ENCODE measurements at places on chromosomes 7 and 10. TPM values are rescaled to one million over a fixed set of nuclear protein-coding genes. Genes with fewer than 3 reads are reported as not detected.

DNA sequence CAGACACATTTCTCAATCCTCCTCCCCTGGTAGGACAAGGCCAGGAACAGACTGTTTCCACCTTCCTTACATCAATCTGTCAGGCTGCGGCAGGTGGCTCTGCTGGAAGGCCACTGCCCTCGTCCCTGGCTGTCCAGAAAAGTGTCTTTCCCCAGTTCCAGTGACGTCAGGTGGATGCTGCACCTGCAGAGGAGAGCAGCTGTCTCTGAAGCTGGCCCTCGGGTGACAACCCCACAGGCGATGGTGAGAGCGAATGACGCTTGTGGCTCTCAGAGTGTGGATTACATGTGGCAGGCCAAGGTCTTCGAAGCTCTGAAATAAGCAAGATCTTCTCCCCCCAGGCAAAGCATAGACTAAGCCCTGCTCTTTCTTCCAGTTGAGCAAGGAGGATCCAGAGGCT, 146.9 kb upstream of the RET start:
- H3K4me3 ChIP-seq = no peak overlapping the region
- peaks cover 25% of the 10 kb centered on the region for H3K27me3 ChIP-seq
- DNase-seq = no peak
- no peaks in the 10 kb centered on the region for H3K36me3 ChIP-seq
- peaks cover 6% of the 10 kb centered on the region for H3K4me1 ChIP-seq

The LRRC61 gene
- 24.7 TPM for total RNA-seq

The DOCK1 gene
- not detected for total RNA-seq

DNA sequence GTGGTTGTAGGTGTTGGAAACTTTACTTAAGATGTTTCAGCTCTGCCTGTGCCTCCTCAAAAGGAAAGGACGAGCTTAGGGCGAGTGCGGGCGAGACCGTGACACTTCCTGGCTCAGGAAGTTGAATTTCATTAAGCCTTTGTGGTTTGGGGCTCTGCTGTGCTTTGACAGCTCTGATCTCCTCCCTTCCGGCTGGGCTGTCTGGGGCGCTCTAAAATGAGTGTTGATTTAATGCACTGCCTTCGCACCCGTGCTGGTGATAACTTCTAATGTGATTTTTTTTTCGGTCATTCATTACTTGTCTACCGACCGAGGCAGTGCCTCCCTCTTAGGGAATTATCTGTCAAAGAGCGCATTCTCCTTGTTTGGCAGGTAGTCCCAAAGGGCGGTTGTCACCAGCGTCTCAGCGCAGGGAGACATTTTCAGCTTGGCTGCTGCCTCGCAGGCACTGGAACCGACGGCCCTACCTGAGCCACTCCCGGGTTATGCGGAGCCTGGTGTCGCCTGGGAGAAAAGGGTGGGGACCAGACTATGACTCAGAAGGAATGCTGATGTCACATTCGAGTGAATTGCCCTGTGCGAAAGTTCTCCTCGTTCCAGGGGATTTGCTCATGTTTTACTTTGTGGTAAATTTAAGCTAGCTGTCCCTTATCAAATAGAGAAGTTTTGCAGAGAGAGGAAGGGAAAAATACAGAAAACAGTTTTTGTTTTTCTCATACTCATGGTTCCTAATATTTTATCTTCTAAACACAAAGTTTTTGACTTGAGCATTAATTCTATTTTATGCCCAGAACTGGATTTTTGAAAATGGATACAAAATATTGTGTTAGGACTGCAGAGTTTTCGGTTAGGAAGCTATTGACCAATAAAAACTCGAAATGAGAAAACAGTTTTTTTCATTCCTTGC, 920 bp downstream of the TES start:
- H3K27me3 ChIP-seq = no peaks in the 10 kb centered on the region
- H3K4me1 ChIP-seq = peaks cover 52% of the 10 kb centered on the region
- peak overlapping the region; percentile 96 for H3K4me3 ChIP-seq
- H3K36me3 ChIP-seq = peaks cover 32% of the 10 kb centered on the region
- H3K27ac ChIP-seq = peak overlapping the region; percentile 98

GRCh38 chr10:117541909-117542705, 439 bp upstream of the EMX2 start:
- H3K27me3 ChIP-seq = peaks cover 85% of the 10 kb centered on the region
- H3K36me3 ChIP-seq = peaks cover 3% of the 10 kb centered on the region
- no peak for DNase-seq
- H3K27ac ChIP-seq = peak overlapping the region; percentile 70
- H3K4me3 ChIP-seq = no peak overlapping the region

- no peak overlapping the region for H3K4me3 ChIP-seq
- peaks cover 7% of the 10 kb centered on the region for H3K27me3 ChIP-seq
These were observed 111.9 kb downstream of the GRID1 start for GRCh38 chr10:86254526-86255174.
